ENCODE measurements at places on chromosomes 1 and 21.
A peak's percentile ranks its signal among the peaks of the same experiment; 100 is the strongest.

DNA sequence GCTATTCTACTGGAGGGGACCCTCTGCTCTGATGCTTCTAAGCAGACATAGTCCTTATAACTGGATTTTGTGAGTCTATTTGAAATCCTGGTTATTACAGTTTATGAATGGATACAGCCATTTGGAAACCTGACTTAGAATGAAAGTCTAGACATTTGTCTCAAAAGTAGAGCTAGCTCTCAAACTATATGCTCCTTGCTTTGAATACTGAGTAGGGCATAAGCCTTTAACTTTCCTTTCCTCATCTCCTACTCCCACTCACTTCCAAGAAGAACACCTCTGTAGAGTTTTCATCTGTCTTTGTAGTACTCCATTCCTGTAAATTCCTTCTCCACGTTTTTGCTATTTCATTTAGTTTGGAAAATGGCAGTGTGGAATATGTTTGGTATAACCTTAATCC is 9.0 kb upstream of the ARID1A start:
- DNase-seq, result no peak

- peak; percentile 44 for DNase-seq
These were observed 6.7 kb downstream of the LMO4 start for GRCh38 chr1:87335175-87335884.

DNA sequence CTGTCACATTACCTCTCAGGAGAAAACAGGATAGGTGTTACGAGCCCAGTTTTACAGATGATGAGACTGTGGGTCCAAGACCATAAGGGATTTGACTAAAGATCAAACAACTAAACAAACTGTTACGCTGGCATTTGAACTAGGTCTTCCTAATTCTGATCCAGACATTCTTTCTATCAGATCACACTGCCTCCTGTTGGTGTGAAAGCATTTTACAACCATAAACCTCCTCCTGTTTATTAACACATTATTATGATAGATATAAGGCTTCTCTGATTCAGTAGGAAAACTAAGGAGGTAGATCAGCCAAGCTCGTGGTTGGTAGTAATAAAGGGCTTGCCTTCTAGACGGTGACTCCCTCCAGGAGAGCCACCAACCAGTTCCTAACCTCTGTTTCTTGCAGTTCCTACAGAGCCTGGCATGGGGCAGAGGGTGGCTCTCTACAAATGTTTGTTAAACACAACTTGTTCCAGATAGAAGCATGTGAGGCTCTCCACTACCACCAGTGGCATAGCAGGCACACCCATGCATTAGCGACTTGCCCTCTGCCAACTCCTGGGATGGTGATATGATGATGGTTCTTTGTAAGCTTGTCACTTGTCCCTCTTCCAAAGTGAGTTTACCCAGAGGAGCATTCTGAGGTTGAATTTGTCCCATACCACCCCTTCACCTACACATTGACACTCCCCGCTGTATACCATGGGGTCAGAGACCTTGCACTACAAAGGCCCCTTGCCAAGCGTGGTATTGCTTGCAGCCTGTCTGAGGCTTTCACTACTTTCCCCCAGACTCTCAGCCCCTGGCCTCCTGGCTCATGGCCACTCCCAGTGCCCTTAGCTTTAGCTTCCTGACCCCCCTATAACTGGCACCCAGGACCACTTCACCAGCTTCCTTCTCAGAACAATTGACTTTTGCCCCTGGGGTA is 96.4 kb upstream of the HOOK1 start:
- DNase-seq, result no peak

DNA sequence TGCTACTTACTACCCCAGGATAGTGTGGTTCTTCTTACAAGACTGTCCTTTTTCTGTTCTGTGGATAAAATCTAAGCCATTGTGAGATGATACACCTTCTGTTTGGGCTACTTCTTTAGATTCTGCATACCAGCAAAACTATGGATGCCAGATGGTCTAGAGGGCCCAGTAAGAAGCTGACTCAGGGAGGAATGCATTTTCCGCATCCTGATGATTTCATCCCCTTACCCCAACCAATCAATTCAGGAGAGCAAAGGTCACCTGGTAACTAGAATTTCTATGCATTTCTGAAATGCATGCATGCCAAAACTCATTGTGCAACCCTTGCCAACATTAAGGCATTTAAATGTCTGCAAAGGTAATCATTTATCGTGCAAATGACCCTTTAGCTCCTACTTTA is 285.7 kb upstream of the ZP4 start:
- no peak for DNase-seq

DNA sequence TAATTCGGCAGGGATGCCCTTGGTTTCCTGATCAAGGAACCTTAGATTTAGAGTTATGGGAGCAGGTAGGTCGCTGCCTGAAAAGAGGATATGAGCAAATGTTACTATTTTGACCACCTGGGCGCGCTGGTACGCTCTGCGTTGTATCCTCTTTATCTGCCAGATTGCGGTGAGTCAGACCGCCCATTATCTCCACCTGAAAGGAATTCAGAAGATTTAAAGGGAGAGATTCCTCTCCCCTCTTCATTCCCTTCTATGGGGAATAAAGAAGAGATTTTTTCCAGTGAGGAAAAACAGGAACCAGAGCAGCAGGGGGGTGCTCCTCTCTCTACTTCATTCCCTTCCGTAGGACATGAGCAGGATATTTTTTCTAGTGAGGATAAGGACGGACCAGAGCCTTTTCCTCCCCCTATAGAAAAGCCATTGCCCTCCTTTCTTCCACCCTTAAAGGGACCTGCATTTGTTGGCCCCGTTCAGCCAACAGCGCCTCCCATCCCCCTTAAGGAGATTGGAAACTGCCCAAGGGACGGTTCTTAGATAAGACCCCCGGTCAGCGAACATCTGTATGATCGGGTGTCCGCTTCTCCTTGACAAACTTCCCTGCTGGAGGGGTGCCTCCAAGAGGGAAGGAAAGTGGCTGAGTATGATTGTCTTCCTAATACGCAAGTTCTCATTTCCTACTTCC is 34.1 kb downstream of the CLCA1 start:
- DNase-seq, result no peak

- no peak for DNase-seq
These were observed 4.8 kb downstream of the LCE1D start for GRCh38 chr1:152801333-152801732.

DNA sequence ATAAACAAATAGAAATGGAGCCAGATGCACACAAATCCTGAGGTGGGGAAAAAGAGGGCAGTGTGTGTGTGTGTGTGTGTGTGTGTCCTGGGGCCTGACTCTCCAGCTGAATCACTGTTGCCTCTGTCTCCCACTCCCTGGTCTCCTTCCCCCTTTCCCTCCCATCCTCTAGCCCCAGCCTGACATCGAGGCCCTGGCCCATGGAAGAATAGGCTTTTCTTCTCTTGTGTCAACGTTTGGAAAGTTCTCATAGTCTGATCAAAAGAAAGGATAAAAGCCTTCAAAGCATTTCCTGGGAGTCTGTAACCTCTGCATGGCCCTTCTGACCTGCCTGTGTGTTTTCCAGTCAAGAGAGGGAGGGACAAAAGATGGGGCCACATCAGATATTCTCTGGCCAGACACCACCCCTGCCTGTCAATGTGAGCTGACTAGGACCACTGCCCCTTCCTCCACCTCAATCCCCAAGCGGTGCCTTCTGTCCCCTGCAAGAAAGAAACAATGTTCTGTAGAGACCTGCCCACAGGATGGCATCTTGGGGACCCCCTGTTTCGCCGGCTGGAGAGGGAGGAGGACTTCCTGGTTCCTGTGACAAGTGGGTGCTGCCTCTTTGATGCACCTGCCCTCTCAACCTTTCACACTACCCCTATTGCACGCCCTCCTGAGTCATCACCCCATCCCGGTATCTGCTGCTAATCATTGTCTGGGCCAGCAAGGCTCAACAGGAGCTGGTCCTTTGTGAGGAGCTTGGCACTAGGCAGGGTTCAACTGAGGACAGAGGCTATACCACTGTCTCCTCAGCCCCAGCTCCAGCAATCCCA is 16.2 kb downstream of the KCNJ10 start:
- DNase-seq, result no peak

DNA sequence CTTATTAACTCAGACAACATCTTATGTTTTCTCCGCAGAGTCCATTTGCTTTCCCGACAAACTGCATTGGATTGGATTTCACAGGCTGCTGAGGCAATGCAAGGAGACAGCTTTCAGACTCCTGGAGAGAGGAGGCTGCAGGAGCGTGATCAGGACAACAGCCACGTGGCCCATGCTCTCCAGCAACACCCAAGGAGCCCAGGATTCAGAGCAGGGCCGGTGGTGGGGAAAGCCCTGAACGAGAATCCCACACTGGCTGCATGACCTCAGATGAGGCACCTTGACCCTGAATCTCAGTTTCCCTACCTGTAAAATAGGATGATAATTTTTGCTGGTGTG is 78.3 kb upstream of the NFASC start:
- DNase-seq, result no peak

- no peak for DNase-seq
These were observed 75.7 kb downstream of the BCAR3 start for GRCh38 chr1:93605812-93606512.

- DNase-seq, result no peak
These were observed 94.5 kb upstream of the SLC5A9 start for GRCh38 chr1:48127735-48128685.

Measured in effector memory CD4-positive, alpha-beta T cell (primary cell).